Fibroblast of skin of back (primary cell): ENCODE measurements at places on chromosomes 6 and 20.

DNA sequence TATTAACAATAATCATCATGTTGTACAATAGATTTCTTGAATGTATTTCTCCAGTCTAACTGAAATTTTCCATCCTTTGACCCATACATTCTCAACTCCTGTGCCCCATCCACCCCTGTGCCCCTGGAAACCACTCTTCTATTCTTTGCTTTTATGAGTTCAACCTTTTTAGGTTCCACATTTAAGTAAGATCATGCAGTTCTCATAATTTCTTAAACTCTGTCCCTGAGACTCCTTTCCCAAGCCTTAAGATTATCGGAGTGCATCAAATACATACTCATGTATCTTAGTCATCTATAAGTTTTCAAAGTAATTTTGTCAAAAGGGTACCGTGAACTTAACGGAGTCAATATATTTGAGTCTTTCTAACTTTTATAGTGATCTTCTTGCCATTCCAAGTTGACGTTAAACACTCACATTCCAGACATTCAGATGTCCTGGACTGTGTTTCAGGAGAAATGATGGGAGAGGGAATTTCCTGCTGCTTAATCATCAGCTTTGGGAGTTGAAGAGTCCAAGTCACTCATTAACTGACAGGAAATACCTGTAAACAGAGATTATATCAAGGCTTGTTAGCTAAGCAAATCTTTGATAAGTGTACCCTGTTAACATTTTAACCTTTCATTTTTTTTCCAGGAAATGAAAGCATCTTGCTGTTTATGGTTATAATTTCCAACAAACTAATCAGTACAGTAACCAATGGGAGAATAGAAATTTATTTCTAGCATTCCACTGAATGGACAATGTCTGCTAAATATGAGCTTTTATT lies 73.3 kb downstream of the ADGRG6 start:
- peak; percentile 94 for DNase-seq

GRCh38 chr20:41268402-41268801 lies 49.1 kb downstream of the ZHX3 start:
- DNase-seq: no peak

GRCh38 chr20:58188527-58188926 lies 39.9 kb downstream of the ANKRD60 start:
- no peak for DNase-seq

DNA sequence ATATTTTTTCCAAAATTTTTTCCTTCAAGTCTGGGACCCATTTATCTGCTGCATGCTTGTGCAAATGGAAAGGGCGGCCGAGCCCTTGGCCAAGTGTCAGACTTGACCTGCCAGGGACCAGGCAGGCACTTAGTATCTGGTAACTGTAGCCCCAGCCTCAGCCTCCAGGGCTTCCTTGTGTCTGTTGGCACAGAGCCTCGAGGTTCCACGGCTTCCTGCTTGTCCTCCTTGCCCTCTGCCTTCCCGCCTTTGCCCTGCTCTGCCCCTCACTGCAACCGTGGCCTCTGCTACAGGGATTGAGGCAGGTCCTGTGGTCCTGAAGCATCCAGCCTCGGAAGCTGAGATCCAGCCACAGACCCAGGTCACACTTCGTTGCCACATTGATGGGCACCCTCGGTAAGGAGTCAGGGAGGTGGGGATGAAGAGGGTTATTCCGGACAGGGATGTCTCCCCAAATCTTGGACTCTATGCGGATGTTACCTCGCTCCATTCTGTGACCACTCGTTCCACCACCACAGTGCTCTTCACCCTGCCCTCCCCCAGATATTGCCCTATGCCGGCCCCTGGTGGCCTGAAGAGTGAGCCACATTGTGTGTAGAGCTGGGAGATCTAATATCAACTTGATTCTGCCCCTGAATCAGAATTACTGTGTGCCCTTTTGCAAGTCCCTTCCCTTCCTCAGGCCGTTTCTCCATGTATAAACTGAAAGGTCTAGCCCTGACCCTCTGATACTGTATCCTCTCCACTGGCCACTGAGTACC lies 41.5 kb upstream of the SRF start:
- peak; percentile 63 for DNase-seq

- no peak for DNase-seq
Measured at GRCh38 chr6:169921853-169922824, 170.7 kb downstream of the ERMARD start.

DNA sequence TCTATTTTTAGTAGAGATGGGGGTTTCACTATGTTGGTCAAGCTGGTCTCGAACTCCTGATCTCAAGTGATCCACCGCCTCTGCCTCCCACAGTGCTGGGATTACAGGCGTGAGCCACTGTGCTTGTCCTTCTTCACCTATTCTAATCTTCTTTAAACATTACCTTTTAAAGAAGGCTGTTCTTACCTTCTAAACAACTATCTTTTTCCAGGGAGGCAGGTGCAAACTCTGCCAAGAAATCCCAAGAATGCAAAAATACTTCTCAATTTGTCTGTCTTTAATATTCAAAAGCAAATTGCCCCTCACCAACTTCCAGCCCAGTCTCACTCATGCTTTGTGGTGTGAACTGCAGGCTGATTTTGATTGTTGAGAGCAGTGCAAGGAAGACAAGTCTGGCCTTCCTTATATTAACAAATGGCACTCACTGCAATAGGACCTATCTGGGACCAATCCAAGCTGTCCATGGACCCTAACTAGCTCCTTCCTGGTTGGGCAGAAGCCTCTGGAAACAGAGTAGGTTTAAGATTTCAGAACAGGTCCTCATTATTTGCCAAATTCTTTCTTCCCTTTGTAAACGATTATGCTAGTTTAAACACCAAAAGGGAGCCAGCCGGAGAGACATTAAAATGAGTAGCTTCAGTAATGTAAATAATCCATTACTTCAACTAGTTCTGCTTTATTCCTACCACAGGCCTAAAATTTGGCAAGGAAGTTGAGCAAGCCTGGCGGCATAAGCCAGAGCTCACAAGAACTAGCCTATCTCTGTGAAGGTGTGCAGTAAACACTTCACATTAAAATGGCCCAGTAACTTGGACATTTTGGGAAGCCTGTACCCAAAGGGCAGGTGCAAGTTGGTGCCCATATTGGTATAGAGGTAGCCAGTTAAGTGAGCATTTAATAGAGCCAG lies 1.6 kb downstream of the SCAND1 start:
- DNase-seq: peak; percentile 13

GRCh38 chr6:41439524-41440418 lies 104.4 kb downstream of the NCR2 start:
- DNase-seq: no peak

DNA sequence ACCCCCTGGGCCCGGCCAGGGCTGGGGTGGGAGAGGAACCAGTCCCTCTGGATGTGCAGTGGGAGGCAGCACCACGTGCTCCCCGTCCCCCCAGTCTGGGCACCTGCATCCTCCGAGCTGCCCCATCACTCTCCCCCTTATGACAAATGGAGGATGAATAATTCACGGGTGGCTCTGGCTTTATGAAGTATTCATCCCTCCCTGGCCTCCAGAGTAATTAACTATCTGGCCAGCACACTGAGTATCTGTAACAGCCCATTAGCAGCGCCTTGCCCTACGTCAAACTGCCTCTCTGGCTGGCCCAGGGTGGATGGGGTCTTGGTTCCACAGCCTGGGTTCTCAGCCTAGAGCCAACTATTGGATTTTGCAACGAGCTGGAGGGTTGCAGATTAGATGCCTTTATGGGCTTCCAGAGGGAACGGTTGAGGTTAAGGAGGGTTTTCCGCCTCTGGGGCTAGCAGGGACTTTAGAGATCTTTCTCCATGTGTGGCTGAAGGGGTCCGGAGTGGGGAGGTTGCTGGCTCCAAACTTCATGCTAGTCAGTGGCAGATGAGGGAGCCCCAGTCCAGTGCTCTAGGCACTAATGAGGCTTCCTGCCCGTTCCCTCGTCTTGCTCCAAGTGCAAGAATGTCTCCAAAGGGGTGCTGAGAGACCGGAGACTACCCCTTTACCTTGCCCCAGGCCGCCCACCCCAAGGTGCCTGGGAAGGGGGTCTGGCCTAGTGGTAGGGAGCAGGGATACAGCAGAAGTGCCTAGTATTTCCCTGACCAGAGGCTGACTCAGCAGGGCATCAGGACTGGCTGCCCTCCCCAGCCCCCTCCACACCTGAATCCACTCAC lies 53.5 kb upstream of the MLN start:
- DNase-seq: no peak

GRCh38 chr6:35583893-35584688 lies 71.4 kb upstream of the TULP1 start:
- peak; percentile 66 for DNase-seq

- DNase-seq: no peak
Measured at GRCh38 chr20:44648579-44648978, 2.9 kb downstream of the ADA start.

DNA sequence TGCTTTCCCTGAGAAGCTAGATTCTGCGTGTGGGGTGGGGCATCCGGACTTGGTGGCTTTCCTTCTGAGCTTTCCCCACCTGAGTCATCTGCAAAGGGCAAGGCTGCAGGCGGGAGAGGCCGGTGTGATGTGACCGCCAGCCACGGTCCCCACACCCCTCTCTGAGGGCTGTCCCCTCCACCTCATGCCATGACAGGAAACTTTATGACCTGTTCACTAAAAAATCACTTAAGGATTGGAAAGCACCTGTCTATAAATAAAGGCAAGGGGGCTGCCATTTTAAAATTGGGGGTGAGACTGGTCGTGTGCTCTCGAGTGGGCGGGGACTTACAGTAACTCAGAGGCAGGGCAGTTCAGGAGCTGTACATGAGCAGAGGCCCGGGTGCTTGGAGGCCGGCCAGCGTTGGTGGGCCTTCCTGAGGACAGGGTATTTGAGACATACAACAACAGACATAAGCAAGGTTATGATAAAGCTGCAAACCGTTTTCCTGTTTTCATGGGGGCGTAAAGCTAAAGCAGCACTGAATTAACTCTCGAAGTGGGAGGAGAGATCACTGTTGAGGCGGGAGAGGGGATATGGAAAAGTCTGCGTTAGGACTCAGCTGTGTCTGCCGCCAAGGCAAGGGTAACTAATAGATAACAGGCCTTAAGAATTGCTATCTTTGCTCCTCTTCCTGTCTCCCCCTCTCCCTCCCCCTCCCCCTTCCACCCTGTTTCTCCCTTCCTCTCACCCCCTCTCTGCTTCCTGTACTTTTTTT lies 16.1 kb upstream of the SERPINB1 start:
- peak; percentile 56 for DNase-seq

- DNase-seq: peak; percentile 77
Measured at GRCh38 chr20:10218536-10219451, at the start of gene SNAP25. TSS of gene SNAP25 (plus strand) at chr20:10218830. CDS start at chr20:10275492, 56,662 bp downstream.

DNA sequence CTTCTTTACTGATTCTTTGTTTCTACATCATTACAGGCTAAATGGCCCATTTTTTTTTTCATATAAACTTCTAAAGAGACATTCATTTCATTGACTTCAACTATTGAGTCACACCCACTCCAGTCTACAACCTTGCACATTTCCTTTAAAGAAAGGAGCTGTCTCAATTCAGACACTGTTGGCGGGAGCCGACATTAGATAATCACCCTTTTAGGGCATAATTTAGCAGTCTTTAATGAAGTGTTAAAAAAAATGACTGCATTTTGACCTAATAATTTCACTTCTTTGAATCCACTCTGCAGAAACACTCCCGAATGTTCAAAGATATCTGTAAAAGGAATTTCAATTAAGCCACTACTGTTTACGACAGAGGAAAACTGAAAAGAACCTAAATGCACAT lies 1.5 kb downstream of the EPM2A start:
- DNase-seq: no peak

DNA sequence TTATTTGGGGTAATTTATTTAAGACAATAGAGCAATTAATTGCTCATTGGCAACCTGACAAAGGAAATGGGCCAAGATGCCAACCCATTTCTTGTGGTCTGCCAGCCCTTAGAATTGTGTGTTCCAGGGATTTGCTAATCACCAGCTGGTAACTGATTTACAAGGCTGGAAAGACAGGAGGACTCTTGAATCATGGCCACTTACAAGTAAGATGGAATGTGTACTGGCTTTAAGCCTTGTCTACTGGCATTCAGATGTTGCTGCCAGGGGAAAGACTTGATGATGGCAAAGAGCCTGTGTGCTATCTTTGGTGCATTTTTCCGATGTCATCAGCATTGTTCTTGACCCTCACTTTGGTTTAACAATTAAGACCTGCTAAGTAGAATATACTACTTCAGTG lies 91.0 kb downstream of the BCKDHB start:
- DNase-seq: no peak

- peak; percentile 80 for DNase-seq
Measured at GRCh38 chr20:63977739-63978276, 1.6 kb downstream of the SAMD10 start.

DNA sequence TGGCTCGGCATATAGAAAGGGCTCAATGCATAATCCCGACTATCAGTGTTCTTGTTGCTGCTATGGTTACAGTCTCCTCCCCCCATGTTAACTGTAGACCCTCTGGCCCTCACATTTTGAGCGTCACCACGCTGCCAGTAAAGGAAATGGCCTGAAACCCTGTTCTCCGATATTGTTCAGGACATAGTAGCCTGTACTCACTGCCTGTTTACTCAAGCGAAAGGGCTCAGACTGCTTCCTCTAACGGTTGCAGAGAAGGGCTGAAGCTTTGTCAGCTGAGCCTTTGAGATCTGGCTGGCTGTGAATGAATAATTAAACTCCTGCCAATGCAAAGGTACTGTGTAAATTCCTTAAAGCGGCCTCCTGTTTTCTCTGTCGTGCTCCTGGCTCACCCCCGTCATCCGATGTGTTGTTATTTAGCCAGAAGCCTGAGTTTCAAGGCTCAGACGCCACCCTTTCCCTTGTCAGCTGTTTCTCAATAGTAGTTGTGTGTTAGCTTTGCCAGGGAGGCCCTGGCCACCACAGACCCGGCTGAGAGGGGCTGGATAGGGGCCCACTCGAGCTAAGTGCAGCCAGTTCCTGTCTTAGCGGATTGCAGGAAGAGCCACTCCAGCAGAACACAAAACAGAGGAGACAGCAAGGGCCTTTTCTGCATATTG lies 31.2 kb upstream of the RALGAPA2 start:
- DNase-seq: no peak

DNA sequence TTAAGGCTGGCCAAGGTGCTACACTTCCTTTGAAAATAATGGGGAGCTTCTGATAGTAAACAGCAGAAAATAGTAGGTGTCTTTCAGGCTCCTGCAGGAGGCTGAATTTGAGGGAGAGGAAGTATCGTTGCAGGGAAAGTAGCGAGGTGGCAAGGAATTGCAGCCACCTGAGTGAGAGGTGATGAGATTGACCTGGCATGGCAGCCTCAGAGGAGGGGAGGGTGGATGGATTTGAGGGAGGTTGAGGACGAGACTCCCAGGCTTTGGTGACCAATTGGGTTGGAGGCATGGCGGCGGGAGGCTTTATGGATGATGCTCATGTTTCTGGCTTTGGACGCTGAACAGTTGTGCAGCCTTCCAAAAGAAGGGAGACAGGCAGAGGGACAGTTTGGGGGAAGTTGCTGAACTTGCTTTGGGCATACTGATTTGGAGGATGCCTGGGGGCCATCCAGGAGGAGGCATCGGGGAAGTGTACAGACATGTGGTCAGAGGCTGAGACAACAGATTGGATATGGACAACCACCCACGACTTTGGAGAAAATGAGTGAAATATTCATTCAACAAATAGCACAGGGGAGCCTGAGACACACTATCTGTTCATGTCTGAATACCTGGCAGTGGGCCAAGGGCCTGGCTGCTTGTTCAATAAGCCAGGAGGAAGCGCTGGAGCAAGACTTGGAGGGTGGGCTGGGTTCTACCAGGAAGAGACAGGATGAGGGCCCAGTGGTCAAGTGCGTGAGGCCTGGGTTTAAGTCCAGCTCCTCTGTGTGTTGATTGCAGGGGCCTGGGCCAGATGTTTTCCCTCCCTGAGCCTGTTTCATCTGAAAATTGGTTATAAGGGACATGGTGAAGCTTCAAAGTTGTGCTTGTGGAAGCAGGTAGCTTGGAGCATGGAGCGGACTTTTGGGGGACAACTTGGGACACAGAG lies 113.2 kb downstream of the CEBPB start:
- peak; percentile 69 for DNase-seq

- DNase-seq: no peak
Measured at GRCh38 chr20:53668992-53669391, 75.4 kb upstream of the ZNF217 start.
